Cardiac septum (tissue), 1 donor: ENCODE measurements at places on chromosomes 6 and 20.

- no peak for DNase-seq
Observed at GRCh38 chr20:2163312-2163711, 61.7 kb downstream of the STK35 start.

- DNase-seq = no peak
Observed at GRCh38 chr20:57434390-57434700, 43.1 kb downstream of the RBM38 start.

DNA sequence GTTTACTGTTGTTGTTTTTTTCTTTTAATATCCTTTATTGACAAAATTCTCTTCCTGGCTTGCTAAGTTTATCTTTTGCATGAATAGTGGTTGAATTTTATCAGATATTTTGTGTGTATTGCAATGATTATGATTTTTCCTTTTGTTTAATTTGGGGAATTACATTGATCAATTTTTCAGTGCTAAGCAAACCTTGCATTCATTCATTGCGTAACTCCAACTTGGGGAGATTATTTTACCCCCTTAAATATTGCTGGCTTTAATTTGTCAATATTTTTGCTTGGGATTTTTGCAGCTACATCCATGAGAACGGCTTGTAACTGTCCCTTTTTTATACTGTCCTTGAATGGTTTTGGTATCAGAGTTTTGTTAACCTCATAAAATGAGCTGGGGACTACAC, 63.4 kb downstream of the SERAC1 start:
- no peak for DNase-seq

DNA sequence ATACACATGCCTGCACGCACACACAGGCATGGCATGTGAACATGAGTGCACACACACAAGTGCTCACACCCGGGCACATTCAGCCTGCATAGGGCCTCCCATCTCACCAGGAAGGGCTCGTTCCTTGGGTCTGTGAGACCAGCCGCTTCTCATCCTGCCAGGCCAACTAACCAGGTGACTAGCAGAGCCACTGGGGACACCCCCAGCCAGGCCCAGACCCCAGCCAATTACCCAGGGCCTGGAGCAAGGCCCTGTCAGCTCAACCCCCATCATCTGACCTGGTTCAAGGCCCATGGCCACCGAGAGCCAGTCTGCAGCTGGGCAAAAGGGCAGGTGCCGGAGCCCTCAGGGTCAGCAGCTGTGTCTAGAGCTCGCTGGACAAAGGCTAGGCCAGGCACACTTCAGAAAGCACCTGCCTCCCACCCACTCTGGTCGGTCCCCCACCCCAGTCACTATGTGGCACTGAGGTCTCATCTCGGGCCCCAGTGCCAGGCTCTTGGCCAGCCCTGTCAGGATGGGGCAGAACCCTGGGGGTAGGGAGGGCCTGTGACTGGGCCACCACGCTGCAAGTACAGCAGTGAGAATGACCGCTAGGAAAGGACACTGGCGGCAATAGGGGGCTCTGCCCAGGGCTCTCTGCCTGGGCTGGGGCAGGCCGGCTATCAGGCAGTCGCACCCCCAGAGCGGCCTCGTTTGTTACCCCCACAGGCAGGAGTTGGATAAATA, 26.8 kb upstream of the MRGBP start:
- no peak for DNase-seq

- DNase-seq = peak; percentile 79
Observed at GRCh38 chr6:36848658-36849441, 9.6 kb upstream of the CPNE5 start.

GRCh38 chr20:42982218-42982617, 207.5 kb downstream of the PTPRT start:
- no peak for DNase-seq

DNA sequence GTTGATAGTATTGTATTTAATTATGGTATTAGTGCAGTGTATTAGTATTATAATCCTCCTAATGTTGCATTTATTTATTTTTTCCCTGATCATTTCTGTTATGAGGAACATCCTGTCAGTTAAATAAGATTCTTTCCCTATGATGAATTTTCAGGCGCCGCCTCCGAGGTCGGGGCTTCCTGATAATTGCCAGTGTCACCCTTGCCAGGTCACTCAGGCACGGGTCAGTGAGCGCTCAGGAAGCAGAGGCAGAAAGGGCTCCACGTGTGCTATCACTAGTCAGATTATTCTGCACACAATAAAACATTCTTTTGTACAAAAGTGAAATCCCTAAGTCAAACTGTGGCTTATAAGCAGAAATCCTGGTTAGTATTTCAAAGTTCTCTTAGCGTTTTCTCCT, 64.8 kb downstream of the TSHZ2 start:
- no peak for DNase-seq

DNA sequence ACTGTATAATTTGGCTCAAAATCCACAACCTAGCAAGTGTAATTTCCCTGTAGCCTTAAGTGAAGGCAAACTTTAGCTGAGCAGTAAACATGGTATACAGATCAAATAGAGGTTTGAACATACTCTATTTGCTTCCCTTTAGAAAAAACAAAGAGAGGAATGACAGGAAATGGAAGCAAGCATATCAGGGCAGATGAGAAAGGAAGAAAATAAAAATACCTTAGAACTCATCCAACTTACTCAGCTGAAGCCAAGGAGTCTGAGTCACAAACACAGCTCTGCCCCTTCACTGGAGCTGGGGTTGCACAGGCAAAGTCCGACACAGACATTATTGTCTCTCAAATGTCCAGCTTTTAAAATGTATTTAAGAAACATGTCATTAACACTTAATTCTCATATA, 379.9 kb upstream of the IRAK1BP1 start:
- DNase-seq = no peak

GRCh38 chr6:169263836-169264608, 10.4 kb upstream of the THBS2 start:
- DNase-seq = no peak

- DNase-seq = no peak
Observed at GRCh38 chr20:24559114-24559732, 89.8 kb downstream of the SYNDIG1 start.

DNA sequence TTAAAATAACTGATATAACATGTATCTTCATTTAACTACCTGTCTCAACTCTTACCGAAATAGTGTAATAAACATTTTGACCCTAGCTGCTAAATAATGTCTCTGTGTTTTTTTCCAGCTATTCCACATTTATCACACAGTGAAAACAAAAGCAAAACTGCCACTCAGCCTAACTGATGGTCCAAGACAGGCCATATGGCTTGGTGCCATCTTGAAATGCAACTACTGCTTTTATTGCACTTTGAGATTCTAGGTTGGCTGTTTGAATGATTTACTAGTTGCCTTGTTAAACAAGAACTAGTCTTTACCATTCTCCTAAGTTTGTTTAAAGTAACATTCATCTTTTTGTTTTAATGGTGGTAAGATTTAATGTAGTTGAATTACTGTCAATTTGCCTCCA, 739.8 kb downstream of the TFAP2A start:
- no peak for DNase-seq

DNA sequence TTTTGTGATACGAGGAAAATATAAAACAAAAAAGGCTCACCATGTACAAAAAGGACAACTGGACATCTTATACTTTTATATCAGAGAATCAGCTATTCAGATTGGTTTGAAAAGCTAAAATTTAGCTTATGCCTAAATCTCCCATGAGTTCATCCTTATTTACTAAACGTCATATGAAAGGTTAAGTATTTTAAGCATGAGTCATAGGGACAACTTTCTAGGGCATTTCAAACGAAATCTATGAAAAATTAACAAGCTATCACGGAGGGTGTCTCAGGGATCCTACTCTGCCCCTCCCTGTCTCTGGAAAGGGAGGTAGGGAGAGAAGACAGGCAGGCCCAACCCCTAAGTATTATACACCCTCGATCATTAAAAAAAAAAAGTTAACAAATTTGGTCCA, 124.1 kb upstream of the LOC128125822 start:
- no peak for DNase-seq

- DNase-seq = no peak
Observed at GRCh38 chr6:118744261-118744941, 93.0 kb upstream of the CEP85L start.

- DNase-seq = no peak
Observed at GRCh38 chr6:84872996-84873723, 108.8 kb upstream of the TBX18 start.

GRCh38 chr20:34862724-34863123, 9.9 kb downstream of the GGT7 start:
- DNase-seq = no peak

DNA sequence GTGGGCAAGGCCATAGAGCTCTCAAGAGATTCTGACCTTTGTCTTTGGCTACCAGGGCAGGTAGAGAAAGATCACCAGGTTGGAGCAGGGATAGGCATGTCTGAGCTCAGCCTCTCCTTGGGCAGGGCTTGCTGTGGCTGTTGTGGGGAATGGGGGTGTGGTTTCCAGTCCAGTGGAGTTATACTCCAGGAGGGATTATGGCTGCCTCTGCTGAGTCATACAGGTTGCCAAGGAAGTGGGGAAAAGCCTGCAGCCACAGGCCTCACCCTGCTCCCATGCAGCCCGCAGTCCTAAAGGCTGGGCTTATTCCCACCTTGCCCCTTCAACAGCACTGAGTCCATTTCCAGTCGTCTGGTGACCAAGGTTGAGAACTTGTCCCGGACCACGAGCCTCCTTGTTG, 21.9 kb downstream of the MEP1A start:
- DNase-seq = no peak

DNA sequence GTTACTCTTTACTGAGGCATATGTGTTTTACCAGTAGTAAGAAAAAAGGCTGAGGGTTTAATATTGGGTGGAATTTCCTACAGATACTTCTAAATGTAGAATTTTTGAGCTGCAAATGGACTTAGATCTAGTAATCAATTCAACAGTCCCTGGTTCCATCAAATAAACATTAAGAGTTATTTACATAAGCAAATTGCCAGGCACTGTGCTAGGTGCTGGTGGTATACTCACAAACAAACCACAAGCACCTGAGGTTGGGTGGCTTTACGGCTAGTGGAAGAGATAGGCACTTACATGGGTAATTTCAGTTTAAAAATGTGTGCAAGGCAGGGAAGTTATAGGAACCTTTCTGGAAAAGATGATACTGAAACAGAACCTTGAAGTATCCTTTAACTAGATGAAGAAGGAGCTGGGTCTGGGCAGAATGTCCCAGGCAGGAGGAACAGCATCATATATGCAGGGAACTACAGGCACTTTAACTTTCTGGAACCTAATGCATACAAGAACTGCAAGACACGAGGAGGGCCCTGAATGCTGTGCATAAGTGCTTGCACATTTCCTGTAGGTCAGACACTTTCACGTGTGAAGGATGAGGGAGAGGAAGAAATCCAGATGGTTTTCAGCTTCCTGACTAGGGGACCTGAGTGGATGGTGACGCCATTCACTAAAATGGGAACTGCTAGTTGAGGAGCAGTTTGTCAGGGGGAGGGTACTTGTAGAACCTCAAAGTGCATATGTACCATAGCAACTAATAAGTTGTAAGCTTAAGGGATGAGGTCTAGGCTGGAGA, 4.5 kb downstream of the CCN6 start:
- DNase-seq = no peak

DNA sequence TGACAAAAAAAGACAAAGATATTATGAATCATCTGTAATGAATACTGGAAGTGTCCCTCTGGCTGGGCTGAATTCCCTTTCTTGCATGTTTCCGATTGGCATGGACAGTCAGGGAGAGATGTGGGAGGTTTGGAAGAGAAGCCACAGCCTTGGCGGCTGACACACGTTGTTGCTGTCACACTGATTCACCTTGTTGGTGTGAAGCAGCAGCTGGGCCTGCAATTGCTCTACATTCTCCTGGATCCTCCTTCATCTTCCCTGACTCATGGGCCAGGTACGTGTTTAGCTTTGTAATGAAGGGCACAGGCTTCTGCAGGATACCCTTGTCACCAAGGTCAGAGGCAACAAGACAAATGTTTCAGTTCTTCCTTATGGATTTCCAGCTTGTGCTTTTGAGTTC, 13.4 kb upstream of the SMIM8 start:
- DNase-seq = no peak

- no peak for DNase-seq
Observed at GRCh38 chr6:130575971-130576370, 210.2 kb downstream of the TMEM200A start.

- no peak for DNase-seq
Observed at GRCh38 chr6:37135835-37136694, 33.9 kb upstream of the PIM1 start.

GRCh38 chr20:15564981-15565380, 1008.3 kb downstream of the KIF16B start:
- no peak for DNase-seq

DNA sequence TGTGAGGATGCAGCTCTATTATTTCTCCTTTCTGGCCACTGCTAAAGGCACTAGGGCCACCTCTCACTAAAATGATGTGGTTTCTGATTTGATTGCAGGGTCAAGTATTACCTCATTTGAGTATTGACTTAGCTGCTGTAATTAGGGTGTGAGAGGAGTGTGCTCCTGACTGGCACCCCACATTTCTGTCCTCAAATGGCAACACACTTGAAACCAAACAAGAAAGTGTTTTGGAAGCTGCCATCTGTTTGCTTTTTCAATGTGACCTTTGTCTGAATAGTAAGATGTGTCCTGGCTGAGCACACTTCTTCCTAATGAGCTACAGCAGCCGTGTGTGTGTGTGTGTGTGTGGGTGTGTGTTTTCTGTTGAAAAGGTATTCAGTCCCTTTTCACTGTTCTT, 62.8 kb upstream of the SCP2D1 start:
- DNase-seq = no peak

GRCh38 chr6:103326760-103327757, 1532.7 kb downstream of the HACE1 start:
- DNase-seq = no peak

DNA sequence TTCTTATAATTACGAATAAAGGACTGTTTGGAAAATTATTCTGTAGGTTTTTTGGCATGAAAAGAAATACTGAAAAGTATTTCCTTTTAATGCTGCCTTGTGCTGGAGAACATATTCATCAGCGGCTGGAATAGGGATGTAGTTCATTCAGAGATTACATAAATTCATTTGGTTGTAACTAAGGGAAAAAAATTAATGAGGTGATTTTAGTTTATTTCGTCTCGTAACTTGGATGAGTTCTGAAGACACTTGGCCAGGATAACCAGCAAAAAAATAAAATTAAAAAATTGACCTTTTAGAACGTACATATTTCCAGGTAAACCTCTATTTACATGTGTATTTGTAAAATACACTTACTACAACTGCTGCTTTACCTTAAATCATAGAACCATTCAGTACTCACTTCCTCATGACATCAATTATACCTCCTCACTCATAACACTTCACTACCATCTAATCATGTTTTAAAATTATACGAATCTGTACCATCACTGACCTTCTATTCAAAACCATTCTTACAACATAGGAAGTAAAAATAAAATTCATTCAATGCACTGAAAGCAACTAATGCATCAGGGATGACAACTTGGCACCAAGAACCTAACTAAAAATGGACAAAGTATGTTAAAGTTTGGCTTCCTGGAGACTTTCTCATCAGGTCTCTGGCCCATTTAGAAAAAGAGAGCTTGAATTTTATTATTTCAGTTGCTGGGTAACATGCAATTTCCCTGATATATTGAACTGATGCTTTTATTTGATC, 17.2 kb downstream of the KLHL31 start:
- no peak for DNase-seq
